Glutamatergic neuron (in vitro differentiated cells): ENCODE measurements at places on chromosomes 3 and 15.

DNA sequence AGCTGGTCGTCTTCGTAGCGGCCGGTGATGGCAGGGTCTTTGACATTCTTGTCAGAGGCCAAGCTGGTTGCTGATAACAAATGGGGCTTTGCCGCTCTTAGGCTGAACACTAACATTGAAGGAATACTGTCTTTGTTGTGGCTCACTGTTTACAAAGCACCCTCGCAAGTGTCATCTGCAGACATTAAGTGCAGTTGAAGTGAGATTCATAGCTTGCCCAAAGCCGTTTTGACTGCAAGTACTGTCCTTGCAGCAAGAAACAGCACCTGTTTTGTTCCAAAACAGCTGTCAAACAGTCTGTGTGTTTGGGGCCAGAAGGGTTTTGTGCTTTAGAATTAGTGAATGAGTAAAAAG lies 568 bp downstream of the SENP2 start:
- DNase-seq, result no peak

- DNase-seq, result peak; percentile 6
Measured at GRCh38 chr15:101043911-101044624, 124.9 kb downstream of the LRRK1 start.

DNA sequence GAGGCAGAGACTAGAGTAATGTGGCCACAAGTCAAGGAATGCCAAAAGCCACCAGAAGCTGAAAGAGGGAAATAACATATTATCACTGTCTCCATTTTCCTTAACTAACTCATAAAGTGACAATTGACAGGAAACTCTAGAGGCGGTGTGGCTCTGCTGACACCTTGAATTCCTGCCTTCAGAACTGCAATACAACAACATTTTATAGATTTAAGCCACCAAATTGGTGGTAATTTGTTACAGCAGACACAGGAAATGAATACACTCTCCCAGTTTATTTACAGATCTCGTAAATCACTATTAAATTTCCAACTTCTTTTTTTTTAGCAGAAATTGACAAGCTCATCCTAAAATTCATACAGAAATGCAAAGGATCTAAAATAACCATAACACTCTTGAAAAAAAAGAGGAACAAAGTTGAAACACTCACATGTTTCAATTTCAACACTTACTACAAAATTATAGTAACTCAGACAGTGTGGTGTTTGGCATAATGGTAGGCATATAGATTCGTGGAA lies 449.9 kb downstream of the OTOL1 start:
- no peak for DNase-seq

DNA sequence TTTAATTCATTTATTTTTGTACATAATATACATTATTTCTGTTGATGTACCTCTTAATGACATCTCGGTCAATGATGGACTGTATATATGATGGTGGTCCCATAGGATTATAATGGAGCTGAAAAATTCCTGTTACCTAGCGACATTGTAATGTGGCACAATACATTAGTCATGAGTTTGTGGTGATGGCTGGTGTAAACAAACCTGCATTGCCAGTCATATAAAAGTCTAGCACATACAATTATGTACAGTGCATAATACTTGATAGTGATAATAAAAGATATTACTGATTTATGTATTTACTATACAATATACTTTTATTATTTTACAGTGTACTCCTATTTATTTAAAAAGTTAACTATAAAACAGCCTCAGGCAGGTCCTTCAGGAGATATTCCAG lies 15.1 kb downstream of the TTC14 start:
- no peak for DNase-seq
